ENCODE measurements at places on chromosomes 4 and X.

DNA sequence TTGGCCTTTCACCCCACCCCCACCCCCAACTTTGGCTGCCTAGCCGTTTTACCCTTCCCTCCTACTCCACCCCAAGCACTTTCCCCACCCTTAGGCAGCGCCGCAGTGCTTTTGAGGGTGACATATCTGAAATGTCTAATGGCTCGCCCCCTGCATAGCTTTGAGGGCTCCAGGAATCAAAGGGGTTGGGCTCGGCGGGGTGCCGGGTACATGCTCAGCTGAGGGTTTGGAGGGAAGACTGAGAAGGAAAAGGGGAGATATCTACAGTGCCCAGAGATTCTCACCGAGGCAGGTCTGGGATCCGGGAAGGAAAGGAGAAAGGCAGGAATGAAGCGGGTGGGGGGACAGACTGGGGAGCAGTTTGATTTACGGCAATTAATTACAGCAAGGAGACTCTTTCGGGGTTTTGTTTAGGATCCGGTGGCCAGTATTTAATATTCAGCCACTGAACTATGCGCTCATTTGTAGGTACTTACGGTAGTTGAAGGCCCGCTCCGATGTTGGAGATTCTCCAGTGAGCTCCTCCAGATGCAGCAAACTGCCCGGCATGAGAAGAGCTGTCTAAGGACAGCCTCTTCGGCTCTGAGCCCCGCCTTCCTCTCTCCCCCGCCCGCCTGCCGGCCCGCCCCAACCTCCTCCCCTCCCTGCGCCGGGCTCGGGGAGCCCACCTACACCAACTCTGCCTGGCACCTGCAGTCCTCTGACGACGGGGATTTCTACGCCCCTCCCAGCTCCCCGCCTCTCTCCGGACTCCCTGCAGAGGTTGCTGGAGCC, at the start of gene IGSF1:
Gene IGSF1 (minus strand): TSS at position 569 of the 774 bp plus-strand sequence. CDS start 2,632 bp downstream, outside the sequence.
- DNase-seq: no peak

GRCh38 chr4:10808591-10808990, 124.0 kb upstream of the CLNK start:
- DNase-seq: no peak

GRCh38 chrX:17291171-17291900, 83.7 kb upstream of the NHS start:
- no peak for DNase-seq

DNA sequence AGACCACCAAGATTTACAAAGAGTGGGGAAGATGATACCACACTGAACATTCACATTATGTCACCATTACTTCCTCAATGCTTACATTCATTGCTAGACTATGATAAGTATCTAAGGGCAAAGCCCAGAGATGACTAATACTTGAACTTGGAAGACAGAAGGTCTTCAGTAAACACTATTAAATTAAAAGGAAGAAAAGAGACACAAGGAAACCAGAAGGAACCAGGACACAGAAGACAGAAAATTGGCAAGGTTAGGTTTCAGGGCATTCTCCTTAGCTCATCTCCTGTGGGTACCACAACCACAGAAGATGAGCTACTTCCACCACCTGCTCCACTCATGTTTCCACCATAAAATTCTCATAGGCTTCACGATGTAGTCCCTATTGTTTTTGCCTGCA, 64.9 kb downstream of the NLGN4X start:
- DNase-seq: no peak

- no peak for DNase-seq
Measured at GRCh38 chr4:100348473-100348872, 158.2 kb upstream of the DDIT4L start.

GRCh38 chrX:40240844-40241243, 143.1 kb upstream of the BCOR start:
- no peak for DNase-seq

DNA sequence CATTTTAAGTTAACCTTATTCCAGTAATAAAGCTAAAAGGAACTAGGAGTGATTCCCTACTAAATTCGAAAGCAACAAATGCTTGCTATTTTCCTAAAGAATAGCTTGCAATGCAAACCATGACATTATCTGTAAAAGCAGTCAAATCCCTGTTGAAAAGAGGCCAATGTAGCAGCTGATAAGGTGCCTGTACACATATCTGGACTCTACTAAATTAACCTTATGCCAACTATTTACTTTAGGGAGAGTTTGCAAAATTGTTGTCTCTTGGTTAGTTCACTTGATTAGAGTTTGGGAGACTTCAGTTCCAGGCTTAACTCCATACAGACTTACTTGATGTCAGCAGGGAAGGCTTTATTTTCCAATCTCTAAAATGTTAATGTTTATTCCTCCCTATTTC, 6.0 kb downstream of the IL13RA2 start:
- DNase-seq: no peak

DNA sequence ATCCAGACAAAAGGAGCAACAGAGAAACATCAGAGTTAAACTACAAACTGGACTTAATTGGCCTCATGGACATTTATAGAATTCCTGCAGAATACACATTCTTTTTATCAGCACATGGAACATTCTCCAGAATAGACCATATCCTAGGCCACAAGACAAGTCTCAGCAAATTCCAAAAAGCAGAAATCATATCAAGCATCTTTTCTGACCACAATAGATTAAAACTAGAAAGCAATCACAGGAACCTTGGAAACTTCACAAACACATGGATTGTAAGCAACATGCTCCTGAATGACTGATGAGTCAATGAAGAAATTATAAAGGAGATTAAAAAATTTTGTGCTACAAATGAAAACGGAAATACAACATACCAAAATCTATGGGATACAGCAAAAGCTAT, 526.7 kb downstream of the PCDH7 start:
- DNase-seq: no peak

GRCh38 chr4:14022456-14022855, 394.9 kb upstream of the BOD1L1 start:
- no peak for DNase-seq

GRCh38 chr4:108533876-108534275, 86.5 kb upstream of the RPL34 start:
- DNase-seq: no peak

DNA sequence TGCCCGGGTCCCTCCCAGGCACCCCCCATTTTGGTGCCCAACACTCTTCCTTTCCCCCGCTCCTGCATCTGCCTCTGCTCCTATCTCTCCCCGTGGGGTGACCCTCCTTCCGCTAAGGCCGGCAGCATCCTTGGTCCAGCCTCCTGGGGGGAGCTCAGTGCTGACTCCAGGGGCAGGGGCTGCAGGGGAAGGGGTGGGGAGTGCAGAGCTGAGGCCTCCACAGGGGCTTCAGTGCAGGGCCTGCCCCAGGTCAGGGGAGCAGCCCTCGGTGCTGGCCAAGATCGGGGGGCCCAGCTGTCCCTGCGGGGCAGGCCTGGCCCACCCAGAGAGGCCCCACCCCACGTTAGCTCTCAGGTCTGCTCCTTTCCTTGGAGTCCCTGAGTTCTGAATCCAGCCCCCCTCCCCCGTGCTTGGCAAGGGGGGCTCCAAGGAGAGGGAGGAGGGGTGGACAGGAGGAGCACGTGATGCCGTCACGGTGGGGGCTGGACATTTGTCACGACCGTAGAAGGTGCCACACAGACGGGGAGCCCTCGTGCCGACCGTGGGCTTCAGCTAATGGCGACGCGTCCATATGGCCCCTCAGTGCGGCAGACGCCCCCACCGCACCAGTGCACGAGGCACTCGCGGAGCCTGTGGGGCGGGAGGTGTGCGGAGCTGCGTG, 63.5 kb upstream of the ADRA2C start:
- no peak for DNase-seq

DNA sequence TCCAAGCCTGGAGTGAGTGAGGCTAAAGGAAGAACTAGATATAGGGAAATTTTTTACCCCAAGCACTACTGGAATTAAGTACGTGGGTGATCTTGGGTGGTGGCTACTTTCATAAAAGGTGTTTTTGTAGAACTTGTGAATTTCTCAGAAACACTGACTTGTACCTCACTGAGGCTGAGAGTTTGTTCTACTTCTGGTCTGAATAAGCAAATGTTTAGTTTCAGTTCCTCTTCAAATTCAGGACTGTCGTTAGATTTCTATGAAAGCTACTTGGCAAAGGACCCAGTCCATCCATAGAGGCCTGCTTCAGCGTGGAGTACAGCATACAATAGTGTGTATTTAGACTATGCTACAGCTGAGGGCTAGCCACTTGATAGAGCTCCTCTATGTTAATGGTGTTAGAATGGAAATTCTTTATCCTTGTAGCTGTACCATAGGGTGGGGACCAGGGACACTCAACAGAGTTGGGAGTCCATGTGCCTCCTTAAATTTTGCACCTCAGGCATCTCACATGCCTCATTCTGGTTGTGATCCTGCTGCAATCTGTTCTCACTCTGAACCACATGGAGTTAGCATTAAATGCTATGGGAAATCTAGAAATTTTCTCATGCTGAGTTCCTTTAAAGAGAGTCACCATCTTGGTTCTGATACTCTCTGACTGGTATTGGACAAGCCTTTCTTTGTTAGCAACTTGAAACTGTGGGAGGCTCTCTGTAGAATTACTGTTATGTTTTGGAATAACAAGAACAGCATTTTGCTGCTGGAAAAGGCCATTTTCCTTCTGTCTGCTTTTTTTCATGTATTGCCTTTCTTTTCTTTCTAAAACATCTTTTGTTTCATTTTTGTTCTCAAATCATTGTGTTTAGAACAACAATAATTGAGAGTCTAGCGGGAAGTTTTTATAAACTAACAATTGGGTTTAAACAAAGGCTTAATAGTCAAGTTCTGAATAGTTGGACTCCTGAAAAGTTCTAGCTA, 86.8 kb downstream of the PDGFRA start:
- DNase-seq: no peak

DNA sequence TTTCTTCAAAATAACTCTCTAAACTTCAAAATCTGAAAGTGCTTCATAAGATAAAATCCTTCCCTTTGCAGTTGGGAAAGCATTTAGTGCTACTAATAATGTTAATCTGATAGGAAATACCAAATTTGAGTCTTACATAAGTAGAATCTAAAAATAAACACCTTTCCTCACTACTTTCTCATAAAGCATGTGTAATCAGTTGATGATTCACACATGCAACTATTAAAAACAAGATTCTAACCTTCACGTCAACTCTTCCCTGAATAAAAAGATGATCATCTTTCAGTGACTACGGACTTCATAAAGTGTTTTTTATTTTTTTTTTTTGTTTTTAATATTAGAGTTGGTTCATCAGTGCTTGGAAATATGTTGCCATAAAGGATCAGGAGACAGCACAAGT, 172.6 kb downstream of the ACTRT1 start:
- no peak for DNase-seq

DNA sequence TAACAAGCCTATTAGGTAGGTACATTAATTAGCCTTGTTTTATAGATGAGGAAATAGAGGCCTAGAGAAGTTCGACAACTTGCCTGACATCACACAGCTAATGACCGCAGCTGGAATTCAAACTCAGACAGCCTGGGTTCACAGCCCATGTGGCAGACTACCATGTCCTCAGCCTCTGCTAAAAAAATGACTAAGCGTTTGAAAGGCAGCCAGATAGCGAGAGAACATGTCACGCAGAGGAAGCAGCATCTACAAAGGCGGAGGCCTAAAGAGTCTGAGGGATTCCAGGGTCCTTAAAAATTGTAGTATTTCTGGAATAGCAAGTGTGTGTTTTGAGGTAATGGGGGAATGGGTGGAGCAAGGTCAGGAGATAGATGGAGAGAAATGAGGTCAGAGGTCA, 33.2 kb upstream of the BMP15 start:
- no peak for DNase-seq

- DNase-seq: no peak
Measured at GRCh38 chr4:69830560-69831269, 29.2 kb downstream of the SULT1E1 start.

DNA sequence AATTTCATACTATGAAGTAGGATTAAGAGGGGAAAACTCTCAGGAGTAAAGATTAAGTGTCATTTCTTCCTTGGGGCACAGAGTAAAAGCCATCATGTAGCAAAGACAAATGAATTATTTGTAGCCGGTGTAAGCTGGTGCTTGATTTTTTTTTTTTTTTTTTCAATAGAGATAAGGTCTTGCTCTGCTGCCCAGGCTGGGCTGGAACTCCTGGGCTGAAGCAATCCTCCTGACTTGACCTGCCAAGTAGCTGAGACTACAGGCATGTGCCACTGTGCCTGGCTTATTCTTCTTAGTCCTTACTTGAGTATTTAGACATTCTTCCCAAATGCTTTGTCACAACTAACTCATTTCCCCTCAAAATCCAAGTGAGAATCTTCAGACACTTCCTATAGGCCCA, 125.7 kb downstream of the STOX2 start:
- DNase-seq: no peak

DNA sequence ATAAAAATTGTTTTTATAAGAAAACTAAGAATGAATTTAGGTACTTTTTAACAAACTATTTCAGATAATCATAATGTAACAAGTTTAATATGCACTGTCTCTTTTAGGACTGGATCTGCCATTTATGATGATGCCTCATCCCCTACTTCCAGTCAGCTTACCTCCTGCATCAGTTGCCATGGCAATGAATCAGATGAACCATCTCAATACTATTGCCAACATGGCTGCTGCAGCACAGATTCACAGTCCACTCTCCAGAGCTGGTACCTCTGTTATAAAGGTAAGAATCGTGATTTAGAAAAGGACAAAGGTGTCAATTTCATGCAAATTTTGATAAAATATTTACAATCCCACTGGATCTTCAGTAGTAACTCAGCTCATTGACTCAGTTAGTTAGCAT, 566.2 kb downstream of the DACH2 start:
- no peak for DNase-seq
